ENCODE measurements at places on chromosomes 12 and 14.
A peak's percentile ranks its signal among the peaks of the same experiment; 100 is the strongest.

- no peak for DNase-seq
Observed at GRCh38 chr14:92105073-92105892, 1.1 kb downstream of the ATXN3 start.

DNA sequence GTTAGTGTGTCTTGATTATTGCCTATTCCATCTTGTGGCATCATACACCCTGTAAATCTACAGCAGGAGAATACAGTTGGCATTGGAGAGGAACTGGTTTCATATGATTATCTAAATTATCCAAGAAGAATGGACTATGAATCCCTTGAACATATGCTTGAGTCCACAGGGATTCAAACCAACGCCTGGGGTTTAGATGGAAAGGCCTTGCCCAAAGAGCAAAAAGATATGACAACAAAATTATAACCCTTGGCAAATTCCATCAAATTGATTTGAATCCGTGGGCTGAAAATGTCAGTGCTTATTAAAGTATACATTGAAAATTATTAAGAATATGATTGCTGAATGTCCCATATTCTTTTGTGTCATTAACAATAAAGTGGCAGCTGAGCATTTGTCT lies 108.2 kb downstream of the PDE3A start:
- DNase-seq: no peak

- DNase-seq: no peak
Observed at GRCh38 chr12:109440851-109441490, 36.1 kb downstream of the KCTD10 start.

- peak; percentile 18 for DNase-seq
Observed at GRCh38 chr12:12561371-12562015, 1.2 kb downstream of the DUSP16 start.

DNA sequence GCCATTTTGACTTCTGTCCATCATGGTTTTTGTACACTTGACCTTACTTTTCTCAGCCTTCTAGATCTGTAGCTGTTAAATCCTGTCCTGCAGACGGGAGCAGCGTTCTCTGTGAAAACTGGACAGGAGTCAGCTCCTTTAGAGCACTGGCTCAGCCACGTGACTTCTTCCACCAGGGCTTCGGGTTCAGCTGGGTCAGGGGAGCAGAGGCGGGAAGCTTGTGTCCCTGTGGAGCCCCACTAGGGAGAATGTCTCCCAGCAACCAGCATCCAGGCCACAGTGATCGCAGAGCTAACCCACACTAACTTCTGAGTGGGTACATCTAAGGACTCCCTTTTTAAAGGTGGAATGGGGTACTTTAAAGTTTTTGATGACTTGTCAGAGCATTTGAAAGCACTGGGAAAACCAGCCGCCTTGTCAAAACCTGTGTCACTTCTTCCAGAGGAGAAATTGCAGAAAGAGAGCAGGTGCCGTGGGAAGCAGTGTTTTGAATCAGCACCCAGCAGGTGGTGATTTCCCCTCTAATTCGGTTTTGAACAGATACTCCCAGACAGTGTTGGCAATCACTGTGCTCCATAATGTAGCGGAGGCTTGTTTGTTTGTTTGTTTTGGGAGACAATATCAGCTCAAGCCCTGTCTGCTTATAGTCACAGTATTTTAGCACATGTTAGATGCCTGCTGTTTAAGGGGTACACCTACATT lies 17.9 kb downstream of the DERA start:
- DNase-seq: no peak

- DNase-seq: no peak
Observed at GRCh38 chr14:61671082-61671481, 24.2 kb upstream of the HIF1A start.

DNA sequence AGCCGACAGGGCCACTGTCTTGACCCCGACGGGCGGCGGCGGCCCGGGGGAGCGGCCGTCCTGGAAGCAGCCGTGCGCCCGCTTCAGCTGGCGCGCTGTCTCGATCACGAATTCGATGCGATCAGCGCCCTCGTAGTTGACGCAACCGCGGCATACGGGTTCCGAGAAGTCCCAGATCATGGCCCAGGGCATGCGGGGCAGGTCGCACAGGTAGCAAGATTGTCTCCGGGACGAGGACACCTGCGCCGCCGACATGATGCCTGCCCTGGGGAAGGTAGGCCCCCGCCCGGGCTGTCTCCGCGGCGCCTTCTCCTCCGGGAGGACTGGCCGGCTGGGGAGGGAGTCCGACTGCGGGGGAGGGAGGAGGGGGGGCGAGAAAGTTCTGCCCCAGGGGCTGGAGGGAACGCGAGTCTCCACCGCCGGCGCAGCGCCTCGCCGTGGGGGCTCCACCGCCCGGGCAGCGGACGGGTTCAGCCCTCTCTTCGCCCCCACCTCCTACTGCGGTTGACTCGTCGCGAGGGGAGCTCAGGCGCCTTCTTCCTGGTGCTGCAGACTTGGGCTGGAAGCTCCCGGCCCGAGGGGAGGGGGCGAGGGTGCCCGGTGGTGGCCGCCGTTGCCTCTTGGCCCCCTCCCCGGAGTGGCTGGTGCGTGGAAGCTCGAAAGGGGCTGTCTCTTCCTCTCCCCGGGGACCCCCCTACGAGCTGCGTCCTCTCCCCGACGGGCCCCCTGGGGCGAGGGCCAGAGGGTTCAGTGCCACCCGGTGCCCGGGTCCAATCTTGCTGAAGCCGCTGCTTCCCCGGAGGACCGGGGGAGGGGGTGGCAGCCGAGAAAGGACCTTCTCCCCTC lies 747 bp downstream of the IRF2BPL start:
- peak; percentile 36 for DNase-seq

GRCh38 chr12:53224061-53224896 lies 7.7 kb downstream of the RARG start:
- DNase-seq: no peak

DNA sequence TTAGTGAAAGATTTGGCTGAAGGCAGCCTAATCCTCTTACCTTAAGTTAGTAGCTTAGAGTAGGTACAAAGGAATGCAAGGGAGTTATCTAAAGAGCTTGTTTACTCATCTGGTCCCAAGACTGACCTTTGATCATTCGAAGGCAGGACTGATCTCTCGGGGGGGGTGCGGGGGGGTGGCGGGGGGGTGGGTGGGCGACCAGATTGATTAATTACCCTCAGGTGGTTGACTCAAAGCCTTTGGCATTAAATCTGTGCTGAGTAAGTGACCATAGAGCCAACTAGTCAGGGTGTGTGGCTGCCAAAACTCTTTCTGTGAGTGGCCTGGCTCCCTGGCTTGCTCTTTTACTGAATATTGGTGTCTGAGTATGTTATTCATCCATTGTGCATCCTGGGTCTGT lies 731.9 kb upstream of the FBXO33 start:
- DNase-seq: no peak

- DNase-seq: no peak
Observed at GRCh38 chr12:63795032-63795687, 15.5 kb downstream of the RXYLT1 start.

- no peak for DNase-seq
Observed at GRCh38 chr12:52062167-52063081, 7.4 kb upstream of the ATG101 start.

GRCh38 chr12:112598626-112599025 lies 179.9 kb downstream of the PTPN11 start:
- DNase-seq: no peak
